ENCODE measurements at places on chromosomes 7 and 10. TPM values are rescaled to one million over a fixed set of nuclear protein-coding genes. Genes with fewer than 3 reads are reported as not detected.

KCP gene
- polyA plus RNA-seq = not detected

SPDYE2 gene
- polyA plus RNA-seq = 0.22 TPM

CHRM2 gene
- not detected for polyA plus RNA-seq

OPN4 gene
- polyA plus RNA-seq = not detected

C7orf57 gene
- not detected for polyA plus RNA-seq

NXPH1 gene
- polyA plus RNA-seq = not detected

NAT16 gene
- polyA plus RNA-seq = not detected

HOXA11 gene
- not detected for polyA plus RNA-seq

PLEKHS1 gene
- polyA plus RNA-seq = not detected

ANK3 gene
- polyA plus RNA-seq = 2.4 TPM

DEPP1 gene
- not detected for polyA plus RNA-seq

TLL2 gene
- not detected for polyA plus RNA-seq

TMEM236 gene
- not detected for polyA plus RNA-seq

SUGCT gene
- not detected for polyA plus RNA-seq

TMEM176B gene
- polyA plus RNA-seq = not detected

NUTM2B gene
- 0.09 TPM for polyA plus RNA-seq

GARIN1A gene
- polyA plus RNA-seq = not detected

CYCS gene
- 142 TPM for polyA plus RNA-seq

AGAP5 gene
- polyA plus RNA-seq = not detected

Data from immature natural killer cell (primary cell).